HT1080 (cell line): ENCODE measurements at places on chromosomes 7 and 10.

GRCh38 chr7:102450242-102450641 lies 14.4 kb downstream of the ALKBH4 start:
- no peak for DNase-seq

DNA sequence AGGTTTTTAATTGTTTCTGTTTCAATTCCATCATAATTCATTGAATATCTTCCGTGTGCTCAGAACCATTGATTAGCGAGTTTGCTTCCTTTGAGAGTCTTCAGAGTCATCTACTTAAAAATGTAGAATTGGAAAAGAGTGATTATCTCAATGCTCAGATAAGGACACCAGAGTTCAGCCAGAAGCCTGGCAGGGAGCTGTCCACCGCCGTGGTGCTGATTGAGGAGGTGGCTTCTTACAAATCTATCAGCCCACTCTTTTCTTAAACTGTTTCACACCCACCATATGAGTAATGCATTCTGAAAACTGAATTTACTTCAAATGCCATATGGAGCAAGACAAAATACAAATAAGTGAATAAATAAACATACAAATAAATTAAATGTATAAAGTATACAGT lies 79.3 kb downstream of the INSYN2A start:
- DNase-seq: peak; percentile 45

DNA sequence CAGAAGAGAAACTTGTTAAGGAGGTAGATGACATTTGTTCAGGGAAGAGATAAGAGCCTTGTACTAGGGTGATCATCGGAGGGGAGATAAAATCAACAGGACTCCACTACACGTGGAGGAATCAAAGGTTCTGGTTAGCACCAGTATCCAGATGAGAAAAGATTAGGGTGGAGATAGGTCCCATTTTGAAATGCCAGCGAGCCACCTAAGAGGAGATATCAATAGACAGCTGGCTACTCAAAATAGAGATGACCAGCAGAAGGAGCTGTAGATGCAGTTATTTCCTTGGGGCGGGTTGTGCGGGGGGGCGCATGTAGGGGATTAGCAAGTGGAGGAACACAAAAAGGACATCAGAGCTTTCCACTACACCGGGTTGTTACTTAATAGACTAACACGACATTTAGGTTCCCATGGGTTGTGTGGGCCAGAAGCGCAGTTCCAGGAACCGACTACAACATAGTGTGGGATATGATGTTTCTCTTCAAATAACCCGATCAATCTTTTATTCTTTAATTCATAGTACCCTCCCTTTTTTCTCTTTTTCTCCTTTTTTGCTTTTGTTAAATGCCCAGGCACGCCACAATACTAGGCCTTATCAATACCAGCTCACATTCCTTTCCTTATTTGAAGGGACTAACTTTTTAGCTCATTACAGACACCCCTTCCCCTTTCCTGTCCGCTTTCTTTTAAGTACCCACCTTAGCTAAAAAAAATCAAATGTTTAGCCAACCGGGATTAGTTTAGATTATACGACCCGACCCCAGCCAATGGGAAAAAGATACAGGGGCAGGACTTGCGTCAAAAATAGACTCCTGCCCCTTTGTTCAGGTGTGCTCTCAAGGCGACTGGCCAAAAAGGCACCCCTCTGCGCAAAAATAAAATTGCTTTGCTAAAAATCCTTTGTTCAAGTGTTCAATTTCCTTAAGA lies 2.0 kb upstream of the KIF11 start:
- DNase-seq: peak; percentile 36

DNA sequence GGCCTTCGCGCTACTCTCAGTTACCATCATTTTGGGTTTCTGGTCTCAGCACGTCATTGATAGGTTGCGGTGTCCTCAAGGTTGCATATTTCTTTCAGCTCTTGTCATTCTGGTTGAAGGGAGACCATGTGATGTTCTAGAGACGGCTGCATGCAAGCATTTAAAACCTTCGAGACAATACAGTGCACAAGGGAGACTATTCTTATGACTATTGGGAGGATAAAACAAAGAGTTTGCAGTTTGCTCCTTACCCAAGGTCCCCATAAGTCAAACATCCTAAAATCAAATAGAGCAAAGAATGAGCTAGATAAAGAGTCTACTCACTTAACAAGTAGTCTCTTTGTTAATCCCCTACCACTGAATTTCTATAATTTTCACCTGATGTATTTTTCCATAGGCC lies 39.1 kb downstream of the NPVF start:
- DNase-seq: no peak

- DNase-seq: peak; percentile 72
Observed at GRCh38 chr10:88934900-88935672, 17.5 kb downstream of the ACTA2 start.

GRCh38 chr7:41170466-41170865 lies 532.4 kb downstream of the INHBA start:
- no peak for DNase-seq

- no peak for DNase-seq
Observed at GRCh38 chr10:6769704-6770417, 189.8 kb upstream of the PRKCQ start.

DNA sequence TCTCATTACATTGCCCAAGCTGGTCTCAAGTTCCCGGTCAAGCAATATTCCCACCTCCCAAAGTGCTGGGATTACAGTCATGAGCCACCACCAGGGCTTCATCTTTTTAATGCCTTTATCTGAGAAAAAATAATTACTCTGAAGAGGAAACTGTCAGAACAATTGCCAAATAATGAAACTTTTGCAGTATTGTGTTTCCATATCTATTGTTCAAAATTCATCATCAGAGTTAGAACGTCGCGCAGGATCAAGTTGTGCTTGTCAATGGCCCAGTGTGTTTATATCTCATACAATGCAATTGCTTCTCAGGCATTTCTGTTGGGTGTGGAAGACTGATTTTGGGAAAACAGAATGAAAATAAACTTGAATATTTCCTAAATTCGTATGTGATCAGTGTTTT lies 143.1 kb downstream of the ARID5B start:
- no peak for DNase-seq

- no peak for DNase-seq
Observed at GRCh38 chr10:133347710-133348517, 741 bp downstream of the PRAP1 start.

DNA sequence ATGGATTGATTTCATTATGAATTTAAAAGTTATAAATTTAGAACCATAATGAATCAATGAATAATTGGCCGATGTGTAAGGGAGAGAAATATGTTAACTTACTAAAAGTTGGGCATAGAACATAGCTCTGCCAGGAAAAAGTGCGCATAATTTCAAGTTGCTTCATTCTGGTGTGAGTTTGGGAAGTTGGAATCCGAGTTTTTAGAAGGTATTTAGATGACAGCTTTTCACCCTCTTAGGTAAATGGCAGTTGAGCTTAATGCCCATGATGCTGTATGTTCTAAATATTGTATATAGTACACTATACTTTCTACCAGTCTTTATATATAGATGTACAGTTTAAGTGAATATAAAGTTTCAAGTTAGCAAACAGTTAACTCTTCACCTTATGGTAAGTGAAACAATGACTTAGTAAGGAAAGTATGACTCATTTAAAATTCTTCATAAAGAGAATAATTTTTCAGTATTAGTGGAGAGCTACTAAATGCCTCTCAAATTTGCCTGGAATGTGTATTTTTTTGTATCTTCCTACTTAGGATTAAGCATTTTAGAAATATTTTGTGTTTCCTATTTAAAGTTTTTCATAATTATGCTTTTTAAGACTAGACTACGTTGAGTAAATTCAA lies 1.6 kb downstream of the C1GALT1 start:
- DNase-seq: no peak

DNA sequence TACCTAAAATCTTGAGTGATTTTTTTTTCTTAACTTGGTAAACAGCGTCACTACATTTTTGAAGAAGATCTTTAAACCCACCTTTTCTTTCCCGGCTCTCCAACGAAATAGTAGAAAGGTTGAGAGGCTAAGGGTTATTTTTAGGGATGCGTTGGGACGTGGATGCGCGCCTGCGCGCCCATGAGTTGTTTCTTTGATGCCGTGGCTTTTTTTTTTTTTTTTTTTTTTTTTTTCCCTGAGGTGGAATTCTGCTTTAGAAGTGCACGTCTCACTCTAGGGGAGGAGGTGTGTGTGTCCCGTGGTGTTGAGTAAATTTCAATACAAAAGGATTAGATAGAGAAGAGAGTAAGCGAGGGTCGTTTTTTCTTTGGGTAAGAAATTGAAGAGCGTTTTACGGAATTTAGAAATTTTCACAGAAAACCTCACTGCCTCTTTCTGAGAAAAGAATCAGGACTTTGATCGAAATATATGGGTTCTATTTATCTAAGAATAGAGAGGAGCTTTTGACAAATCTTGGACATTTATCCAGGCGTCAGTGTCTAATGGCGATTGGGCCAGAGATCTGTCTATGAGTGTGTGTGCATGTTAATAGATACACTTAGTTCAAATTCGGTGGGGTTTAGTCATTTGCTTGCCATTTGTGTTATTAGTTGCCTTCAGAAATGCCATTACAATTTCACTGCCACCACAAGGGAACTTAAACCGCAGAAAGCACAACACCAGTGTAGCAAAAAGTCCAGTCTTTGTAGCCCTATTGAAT lies 1.2 kb upstream of the SP8 start:
- DNase-seq: no peak

- no peak for DNase-seq
Observed at GRCh38 chr7:23117841-23118240, 12.3 kb downstream of the KLHL7 start.

DNA sequence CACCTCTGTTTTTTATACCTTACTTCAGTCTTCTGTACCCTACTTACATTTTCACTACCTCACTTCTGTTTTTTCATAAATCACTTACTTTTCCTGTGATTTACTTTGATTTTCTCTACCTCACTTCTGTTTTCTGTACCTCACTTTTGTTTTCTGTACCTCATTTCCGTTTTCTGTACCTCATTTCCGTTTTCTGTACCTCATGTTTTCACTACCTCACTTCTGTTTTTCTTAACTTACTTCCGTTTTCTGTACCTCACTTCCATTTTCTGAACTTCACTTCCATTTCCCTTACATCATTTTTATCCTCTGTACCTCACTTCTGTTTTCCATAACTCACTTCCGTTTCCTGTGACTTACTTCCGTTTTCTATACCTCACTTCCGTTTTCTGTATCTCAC lies 492.0 kb upstream of the AKR1E2 start:
- no peak for DNase-seq

- peak; percentile 58 for DNase-seq
Observed at GRCh38 chr10:67772894-67773511, 65.0 kb downstream of the DNAJC12 start.

- DNase-seq: no peak
Observed at GRCh38 chr10:81806842-81807241, 68.2 kb upstream of the NRG3 start.

- DNase-seq: no peak
Observed at GRCh38 chr7:45609180-45609579, 35.0 kb downstream of the ADCY1 start.

DNA sequence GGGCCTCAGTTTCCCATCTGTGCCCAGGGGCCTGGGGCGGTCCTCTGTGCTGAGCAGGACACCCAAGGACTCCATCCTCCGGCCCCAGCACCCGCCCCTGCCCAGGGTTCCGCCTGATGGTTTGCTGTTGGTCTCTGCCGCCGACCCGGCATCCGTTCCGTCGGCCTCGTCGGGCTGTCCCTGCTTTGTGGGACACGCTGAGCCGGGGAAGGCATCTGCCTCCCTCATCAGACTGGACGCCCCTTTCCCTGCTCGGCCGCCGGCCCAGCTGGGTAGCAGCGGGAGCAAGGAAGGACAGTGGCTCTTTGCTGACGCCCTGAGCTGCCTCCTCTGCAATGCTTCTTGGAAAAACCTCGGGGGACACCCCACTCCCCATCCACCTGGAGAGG lies 39.5 kb downstream of the FAM20C start:
- DNase-seq: no peak

DNA sequence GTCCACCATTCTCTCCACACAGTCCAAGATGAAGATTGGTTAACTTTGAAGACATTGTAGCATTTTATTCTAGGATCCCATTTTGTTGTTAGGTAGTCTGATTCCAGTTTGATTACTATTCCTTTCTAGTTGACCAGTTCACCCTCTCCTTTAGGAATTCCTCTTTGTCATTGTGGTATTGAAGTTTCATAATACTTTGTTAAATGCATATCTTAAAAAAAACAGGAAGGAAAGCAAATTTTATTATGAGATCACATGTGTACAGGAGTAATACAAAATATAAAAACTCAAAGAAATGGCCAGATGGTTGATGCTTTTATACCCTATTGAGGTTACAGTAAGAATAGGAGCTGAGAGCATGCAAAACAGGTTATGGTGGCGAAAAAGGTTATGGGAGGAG lies 15.5 kb upstream of the SEMA3C start:
- no peak for DNase-seq
